NCI-H187 treated with DMSO at 0.1 percent for 48 hours (cell line): ENCODE measurements at places on chromosomes 3 and 15.

DNA sequence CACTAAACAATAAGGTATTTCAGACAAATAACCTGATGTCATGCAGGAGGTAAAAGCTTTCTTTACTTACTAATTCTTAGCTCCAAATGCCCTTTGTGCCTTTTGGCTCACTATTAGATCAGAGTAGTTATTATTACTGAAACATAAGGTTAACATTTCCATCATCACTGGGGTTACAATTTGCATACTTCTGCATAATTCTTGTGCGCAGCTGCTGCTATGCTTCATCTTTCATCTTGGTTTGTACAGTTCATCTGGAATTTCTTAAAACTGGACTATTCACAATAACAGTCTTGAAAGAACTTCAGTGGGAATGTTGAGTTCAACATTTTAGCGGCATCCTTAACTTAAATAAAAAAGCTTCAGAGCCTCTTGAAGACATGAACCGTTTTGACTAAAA is 383.2 kb upstream of the ADAMTS9 start:
- DNase-seq, result no peak

DNA sequence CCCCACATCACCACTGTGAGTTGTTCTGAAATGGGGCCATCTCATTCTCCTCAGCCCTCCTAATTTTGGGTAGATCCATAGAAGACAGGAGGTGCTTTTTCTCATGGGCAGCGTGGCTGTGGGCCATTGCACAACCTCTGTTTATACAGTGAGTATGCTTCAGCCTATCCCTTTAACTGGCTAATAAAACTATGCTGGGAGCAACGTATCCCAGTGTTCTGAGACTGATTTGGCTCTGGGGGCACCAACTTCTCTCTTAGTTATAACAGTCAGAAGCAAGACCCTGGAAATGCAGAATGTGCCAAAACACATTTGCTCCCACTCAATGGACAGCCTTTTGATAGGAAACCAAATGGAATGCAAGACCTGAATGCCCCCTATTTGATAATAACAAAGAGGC is 97.1 kb upstream of the ICE2 start:
- DNase-seq, result no peak

GRCh38 chr3:39843440-39843839 is 34.0 kb downstream of the MYRIP start:
- DNase-seq, result no peak

GRCh38 chr15:76162036-76162398 is 102.2 kb downstream of the TMEM266 start:
- DNase-seq, result no peak

- no peak for DNase-seq
These were observed 119.1 kb downstream of the ADCY5 start for GRCh38 chr3:123329636-123330340.

DNA sequence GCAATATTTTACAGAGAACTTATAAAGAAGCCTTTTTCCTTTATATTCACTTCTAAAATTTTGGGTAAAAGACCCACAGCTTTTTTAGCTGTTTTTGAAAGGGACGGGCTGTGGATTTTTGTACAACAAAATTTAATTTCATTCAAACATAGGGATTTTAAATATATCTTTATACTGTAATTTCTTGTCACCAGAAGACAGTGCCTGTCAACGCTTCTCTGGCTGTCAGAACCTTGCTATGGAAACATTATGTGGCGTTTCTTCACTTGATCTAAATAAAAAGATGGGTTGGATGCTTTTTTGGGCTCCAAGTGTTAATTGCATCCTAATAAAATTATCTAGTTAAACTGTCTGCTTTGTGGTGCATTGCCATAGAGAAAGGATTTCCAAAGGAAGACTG is 635.6 kb upstream of the ALCAM start:
- no peak for DNase-seq
